Gastroesophageal sphincter (tissue), 4 donors: ENCODE measurements at places on chromosomes 13 and 19.
A peak's percentile ranks its signal among the peaks of the same experiment; 100 is the strongest.

GRCh38 chr13:38684714-38685113, 2.2 kb upstream of the FREM2 start:
- ATAC-seq: no peak
- peaks cover 57% of the 10 kb centered on the region for H3K27me3 ChIP-seq
- H3K4me1 ChIP-seq: peaks cover 26% of the 10 kb centered on the region
- H3K27ac ChIP-seq: no peak overlapping the region

DNA sequence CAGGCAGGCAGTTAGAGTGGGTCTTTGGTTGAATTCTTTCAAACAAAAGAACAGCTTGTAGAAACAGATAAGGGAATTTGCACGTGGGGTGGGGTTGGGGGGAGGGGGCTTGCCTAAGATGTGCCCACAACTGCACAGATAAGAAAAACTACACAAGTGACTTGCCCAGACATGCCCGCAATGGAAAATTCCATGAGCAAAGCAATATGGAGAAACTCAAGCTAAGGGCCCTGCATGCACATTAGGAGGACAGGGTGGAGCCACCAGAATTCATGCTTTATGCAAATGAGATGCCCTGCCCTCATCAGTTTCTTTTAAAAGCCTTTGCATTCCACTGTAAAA, 755.6 kb upstream of the MIR17HG start:
- H3K27ac ChIP-seq: no peak overlapping the region
- ATAC-seq: no peak
- no peaks in the 10 kb centered on the region for H3K27me3 ChIP-seq
- no peak overlapping the region for H3K4me3 ChIP-seq
- H3K36me3 ChIP-seq: no peaks in the 10 kb centered on the region

GRCh38 chr19:10603084-10603872, 16.2 kb upstream of the AP1M2 start:
- no peaks in the 10 kb centered on the region for H3K36me3 ChIP-seq
- H3K4me1 ChIP-seq: peaks cover 14% of the 10 kb centered on the region
- peak overlapping the region; percentile 79 for H3K4me3 ChIP-seq
- H3K27me3 ChIP-seq: peaks cover 2% of the 10 kb centered on the region
- peak overlapping the region; percentile 91 for H3K27ac ChIP-seq

GRCh38 chr19:7978179-7978825, 27.1 kb downstream of the ELAVL1 start:
- no peak for ATAC-seq
- no peaks in the 10 kb centered on the region for H3K27me3 ChIP-seq
- H3K4me1 ChIP-seq: no peaks in the 10 kb centered on the region
- H3K36me3 ChIP-seq: no peaks in the 10 kb centered on the region

DNA sequence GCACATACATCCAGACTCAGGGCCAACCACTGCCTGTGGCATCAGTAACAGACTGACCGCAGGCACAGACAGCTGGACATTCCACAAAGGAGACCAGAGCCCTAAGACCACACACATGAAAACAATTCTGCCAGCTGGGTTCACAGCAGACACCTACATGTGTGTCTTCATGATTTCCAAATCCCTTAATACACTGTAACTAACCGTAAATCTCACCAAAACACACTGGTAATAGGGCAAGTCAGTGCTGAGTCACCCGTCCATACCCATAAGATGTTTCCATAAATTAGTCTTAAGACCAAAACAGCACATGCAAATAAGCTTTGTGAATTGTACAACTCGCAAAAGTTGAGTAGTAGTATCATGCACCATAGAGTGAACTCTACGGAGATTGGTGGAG, 65.4 kb downstream of the TUBGCP3 start:
- no peaks in the 10 kb centered on the region for H3K27me3 ChIP-seq
- H3K4me3 ChIP-seq: no peak overlapping the region
- ATAC-seq: no peak
